ENCODE measurements at places on chromosomes 7 and 10.

DNA sequence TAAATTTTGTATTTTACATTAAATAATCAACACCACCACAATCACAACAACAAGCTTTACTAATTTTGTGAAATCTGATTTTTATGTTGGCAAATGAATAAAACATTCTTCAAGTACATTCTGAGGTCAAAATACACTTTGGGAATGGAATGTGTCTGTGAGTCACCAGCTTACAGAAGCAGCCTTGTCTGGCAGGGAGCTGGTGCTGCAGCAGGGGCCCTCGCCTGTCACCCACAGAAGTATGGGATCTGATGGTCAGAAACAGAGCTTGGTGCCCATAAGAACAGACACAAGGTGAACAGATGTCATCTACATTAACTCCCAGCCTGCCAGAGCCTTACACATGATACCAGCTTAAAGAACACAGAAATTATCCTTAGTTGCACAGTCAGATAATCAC, 496.9 kb downstream of the CCSER2 start:
- no peak for DNase-seq

DNA sequence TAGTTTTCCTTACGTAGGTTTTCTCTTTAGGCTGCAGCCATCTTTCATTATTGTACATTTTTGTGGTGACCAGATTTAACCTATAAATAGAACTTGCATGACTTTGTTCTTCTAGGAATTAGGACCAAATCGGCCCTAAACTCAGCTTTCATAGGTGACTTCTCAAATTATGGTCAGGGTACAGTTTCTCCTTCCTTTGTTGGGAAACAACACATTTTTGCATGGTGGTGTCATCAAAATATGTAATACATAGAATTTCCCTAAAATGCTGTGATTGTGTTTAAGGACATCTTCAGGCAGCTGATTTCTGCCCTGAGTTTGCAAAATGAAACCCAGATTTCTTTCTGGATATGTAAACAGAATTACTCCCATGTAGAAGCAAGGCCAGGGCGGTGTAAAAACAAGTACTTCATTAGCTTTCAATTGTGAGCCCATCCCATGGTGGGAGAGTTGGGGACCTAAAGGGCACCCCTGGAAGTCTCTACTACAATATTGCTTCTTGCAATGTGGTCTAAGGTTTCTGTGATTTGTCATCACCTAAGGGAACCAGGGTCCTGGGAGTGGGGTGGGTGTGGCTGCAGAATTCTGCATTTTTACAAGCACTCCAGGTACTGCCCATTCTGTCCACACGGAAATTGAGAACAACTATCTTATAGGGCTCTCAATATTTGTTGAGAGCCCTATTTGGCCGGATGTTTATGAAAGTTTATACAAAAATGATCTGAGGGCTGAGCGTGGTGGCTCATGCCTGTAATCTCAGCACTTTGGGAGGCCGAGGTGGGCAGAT, 121.0 kb upstream of the FAM171A1 start:
- no peak for DNase-seq

DNA sequence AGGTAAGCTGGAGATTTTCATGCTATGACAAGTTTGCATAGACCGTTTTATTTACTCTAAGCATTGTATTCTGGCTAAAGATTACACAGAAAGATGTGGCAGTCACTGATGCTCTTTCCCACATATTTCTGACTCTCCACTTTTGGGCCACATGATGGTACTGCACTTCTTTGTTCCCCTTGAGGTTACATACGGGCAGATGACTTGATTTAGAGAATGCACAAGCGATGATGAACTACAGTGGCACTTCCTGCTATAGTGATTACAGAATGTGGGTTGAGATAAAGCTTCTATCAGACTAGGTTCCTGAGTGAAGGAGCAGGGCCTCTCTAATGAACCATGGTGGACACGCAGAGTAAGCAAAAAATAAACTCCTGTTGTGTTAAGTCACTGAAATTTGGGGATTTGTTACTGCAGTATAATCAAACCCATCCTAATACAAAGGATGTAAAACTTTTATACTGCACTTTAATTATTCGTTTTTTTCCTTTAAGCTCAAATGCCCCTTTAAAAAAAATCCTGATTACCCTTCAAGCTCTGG, 177.9 kb downstream of the TAX1BP1 start:
- DNase-seq, result no peak

GRCh38 chr10:71245420-71246325, 33.3 kb downstream of the UNC5B start:
- DNase-seq, result no peak

- DNase-seq, result no peak
These were observed 989 bp downstream of the ERLIN1 start for GRCh38 chr10:100184840-100185239.

GRCh38 chr10:70493660-70494234, 15.2 kb downstream of the PALD1 start:
- DNase-seq, result peak; percentile 26

DNA sequence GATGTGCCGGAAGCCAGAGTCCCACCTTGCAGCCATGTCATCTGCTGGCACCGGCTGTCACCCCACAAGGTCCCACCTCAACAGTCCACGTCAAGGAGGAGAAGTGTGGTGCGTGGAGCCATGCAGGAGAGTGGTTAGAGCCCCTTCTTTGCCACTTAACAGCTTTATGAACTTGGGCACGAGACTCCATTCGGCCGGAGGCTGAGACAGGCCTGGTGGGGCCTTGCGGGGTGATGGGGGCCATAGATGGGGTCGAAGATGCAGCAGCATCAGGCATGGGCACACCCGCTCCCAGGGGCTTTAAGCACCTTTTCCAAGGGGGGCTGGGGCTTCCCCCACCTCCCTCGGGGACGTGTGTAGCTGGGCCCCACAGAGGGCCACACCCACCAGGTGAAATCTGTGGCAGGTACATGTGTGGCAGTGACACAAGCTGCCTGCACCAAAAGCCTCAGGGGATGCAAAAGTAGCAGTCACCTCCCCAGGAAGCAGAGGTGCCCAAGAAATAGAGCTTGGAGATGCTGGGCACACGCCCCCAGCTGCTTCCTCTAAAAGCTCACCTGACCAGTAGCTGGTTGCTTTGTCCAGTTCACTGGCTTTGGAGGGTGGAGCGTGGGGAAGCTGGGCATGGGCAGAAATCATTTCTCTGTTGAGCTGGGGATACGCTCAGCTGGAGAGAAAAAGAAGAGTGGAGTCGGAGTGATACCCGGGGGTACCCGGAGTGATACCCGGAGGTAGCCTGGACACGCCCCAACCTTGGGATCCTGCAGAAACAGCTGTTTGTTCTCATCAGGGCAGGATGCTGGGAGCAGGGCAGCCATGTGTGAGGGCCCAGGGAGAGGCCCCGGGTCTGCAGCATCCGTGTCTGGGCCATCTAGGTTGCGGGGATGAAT, 199.8 kb downstream of the EBF3 start:
- peak; percentile 7 for DNase-seq

- DNase-seq, result no peak
These were observed 10.7 kb upstream of the HOXA13 start for GRCh38 chr7:27210441-27211083.

GRCh38 chr10:103649654-103650423, 156.3 kb downstream of the NEURL1 start:
- no peak for DNase-seq

DNA sequence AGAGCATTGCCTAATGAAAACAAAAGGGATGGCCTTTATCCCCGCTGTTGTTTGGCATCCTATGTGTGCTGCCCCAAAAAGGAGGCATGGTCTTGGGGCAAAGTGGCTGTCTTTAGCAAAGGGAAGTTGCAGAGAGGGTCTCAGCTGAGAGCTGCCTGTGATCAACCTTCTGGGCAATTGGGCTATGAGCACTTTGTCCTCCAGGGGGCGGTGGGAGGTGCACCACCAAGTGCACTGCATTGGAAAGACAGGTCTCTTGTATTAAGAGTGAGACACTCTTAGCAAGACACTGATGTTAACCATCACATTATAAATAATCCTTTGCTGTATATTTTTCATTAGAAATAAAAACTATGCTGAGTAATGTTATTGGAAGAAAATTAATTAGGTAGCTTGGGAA, 314.8 kb downstream of the POM121L12 start:
- peak; percentile 45 for DNase-seq

DNA sequence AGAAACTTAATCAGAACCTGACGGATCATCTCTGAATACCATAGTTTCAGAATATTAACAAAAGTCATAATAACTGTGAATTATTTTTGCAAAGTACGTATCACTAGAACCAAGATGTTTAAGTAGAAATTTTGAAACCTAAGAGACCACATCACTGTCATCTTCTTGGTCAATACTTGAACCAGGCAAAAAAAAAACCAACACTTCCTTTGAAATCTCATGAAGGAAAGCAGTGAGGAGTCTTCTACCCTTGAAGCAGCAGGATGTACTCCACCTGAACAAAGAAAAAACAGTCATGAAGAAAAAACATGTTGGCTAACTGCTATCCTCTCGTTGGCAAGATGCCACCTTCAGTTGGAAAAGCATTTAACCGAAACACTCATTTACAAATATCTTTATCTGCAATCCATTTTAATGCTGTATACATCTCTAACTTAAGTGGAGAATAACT, 82.4 kb downstream of the SRPK2 start:
- DNase-seq, result no peak

GRCh38 chr7:1103009-1103788, 15.3 kb downstream of the GPER1 start:
- DNase-seq, result no peak

DNA sequence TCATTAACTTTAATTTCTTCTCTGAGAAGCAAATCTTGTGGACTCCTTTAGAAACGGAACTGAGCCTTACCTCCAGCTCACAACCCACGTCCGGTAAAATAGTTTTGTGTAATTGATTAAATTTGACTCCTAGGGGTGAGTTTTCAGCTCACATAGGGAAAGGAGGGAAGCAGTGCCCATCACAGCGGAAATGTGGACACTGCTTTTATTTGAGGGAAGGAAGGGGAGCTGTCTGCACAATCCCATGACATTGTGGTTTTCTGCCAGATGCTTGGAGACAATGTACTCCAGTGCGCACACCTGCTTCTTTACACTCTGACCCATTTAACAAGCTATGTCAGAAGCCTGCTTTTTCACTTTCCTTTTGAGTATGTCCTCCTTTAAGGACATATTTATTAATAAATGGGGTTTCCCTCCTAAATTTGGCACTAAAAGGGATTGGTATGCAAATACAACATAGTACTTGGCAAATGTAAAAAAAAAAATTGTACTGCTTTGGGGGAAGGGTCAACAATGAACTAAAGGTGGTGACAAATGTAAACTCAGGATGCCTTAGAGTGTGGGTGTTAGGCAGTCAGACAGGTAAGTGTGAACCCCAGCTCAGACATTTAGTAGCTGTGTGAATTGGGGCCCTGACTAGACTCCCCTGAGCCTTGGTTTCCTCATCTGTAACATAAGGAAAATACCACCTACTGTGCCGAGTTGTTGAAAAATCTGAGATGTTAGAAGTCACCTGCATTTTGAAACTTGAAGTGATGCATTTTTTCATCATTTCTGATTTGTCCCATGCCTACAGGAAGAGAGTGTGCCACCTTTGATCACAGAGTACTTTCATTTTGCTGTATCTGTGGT, 90.2 kb upstream of the KLF6 start:
- no peak for DNase-seq

DNA sequence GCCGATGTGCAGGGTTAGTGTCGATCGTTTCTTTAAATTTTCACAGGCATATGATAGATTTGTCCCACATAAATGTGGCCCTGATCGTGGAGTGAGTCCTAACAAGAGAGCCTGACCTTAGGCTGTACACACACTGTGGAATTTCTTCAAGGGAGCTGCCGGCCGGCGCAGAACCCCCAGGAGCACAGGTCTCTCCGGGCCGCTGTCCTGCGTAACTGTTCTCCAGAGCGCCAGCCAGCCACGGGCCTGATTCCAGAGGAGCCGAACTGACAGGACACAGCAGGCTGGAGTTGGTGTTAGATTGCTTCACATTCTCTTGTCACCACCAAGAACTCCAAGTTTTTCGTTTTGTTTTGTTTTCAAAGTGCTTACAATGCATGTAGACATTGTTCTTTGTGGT, 37.3 kb downstream of the SHH start:
- DNase-seq, result no peak

DNA sequence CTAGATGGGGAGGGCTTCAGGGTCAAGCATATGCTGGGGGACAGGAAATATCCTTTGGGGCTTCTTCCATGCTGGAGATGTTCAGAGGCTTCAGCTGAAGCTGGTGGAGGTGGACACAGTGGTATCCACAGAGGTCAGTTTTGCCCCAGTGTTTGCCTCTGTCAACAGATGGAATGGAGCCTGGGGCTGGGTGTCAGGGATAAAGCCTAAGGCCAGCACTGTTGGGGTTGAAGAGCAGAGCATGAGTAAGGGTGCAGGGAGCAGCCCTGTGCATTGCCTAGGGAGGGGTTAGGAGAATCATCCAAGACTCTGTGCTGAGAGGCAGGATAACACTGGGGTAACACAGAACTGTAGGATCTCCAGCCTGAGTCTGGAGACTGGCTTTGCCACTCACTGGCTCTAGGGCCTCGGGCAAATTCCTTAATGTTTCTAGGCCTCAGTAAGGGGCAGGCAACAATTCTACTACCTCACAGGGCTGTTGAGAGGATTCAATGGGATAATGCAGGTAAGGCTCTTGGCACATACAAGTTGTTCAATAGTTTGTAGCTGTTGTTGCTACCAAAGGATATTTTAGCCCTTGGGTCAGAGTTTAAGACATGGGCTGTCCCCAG, 21.8 kb upstream of the MYL7 start:
- DNase-seq, result no peak

- no peak for DNase-seq
These were observed 76.6 kb downstream of the PTPRE start for GRCh38 chr10:127983344-127984100.

- no peak for DNase-seq
These were observed 118.0 kb downstream of the COBL start for GRCh38 chr7:51198654-51199053.

DNA sequence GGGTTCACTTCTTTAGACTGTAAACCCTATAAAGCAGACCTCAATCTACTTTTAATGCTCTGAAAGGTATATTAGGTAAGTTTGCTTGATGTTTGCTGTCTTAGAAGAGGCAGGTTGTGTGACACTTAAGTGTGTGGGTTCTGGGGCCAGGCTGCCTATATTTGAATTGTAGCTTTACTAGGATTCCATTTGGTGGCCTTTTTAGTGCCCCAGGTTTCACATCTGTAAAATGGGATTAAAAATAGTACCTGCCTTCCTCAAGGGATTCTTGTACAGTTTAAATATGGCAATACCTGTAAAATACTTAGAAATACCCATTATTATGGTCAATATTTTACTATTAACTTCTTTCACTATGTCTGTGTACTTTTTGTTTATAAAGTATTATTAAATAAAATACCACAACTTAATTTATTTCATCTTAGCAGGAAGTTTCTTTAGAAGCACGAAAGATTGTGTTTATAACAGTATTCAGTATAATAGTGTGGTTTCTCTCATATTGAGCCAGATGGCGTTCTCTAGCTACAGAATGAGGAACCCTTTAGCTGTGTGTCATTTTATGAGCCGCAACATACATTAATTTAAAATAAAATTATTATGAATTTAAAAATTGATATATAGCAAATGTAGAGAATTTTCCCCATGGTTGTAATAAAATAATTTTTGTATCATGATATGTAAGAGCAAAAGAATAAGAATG, 94.2 kb downstream of the CDK14 start:
- DNase-seq, result no peak

GRCh38 chr10:128519581-128519980, 393.4 kb upstream of the MKI67 start:
- DNase-seq, result no peak

GRCh38 chr7:69187824-69188333, 410.4 kb upstream of the AUTS2 start:
- DNase-seq, result no peak

Measured in progenitor cell of endocrine pancreas (in vitro differentiated cells).